G401 (cell line): ENCODE measurements at places on chromosomes 13 and 19. TPM values are rescaled to one million over a fixed set of nuclear protein-coding genes. Genes with fewer than 3 reads are reported as not detected.

Gene SULT2A1
- not detected in 2 replicates for total RNA-seq

Gene CCDC194
- total RNA-seq = 0.71 and 1.8 TPM in 2 replicates

GRCh38 chr19:8526345-8527091 is 12.6 kb upstream of the ZNF414 start:
- DNase-seq = peak; percentile 75

- DNase-seq = no peak
Measured at GRCh38 chr13:113022745-113023574, 53.9 kb downstream of the MCF2L start.

DNA sequence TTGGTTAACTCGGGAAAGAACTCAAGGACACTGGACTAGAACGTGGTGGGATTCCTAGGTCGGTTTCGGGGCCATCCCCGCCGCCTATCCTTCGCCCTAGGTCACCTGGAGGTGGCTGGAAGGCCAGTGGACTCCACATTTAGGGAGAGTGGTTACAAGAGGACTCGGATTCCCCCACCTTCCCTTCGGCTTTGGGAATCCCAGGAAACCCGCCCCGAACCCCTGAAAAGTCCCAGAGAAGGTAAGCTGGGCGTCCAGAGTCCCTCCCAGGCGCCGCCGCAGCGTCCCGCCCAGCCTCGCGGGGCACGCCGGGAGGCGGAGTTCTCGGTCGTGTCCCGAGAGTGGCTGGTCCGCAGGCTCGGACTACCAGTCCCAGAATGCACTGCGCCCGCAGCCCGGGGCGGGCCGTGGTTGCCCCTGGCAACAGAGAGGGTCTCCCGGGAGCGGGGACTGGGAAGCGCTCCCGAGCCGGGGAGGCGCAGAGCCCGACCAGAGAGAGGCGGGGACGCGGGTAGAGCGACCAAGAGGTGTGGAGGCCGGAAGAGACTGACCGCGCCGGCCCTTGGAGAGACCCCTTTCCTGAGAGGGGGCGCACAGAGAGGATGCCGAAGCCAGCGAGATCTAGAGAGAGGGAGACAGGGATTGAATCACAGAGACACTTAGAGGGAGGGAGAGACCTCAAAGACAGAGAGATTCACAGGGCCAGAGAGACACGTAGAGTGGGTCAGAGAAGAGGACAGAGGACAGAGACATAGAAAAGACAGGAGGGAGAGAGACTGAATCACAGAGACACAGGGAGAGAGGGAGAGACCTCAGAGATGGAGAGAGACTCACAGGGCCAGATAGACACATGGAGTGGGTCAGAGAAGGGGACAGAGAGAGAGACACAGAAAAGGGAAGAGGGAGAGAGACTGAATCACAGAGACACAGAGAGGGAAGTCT is 2.6 kb upstream of the PRKCG start:
- peak; percentile 96 for DNase-seq

DNA sequence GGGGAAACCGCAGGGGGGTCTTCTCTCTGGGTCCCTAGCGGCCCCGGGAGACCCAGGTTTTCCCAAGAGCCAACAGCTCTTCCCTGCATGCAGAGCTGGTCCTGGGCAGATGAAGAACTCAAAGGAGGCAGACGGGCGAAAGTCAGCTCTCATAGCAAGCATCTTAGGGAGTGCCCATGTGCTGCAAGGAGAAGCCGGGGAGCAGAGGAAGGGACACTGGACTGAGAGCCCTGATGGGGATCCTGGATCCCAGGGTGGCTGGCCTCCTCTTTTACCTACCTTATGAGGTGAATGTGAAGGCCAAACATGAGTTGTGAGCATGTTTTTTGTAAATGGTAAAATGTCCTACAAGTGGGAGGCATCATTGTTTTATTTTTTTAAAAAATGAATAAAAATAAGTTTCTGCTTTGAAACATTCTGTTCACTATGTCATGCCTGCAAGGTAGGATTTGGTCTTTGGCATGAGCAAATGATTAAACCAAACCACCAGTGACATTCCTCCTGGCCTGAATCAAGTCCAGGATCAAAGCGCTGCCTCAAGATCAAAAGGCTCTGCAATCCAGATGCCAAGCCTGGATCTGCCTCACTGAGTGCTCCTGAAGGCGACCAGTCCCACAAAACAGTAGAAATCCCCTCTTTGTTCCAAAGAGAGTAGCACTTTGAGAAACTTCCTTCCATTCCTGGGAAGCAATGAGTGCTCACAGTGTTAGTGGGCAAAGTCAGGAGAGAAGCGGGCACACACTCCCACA is 92.2 kb upstream of the SERP2 start:
- no peak for DNase-seq
